ENCODE measurements at places on chromosomes 1 and 21.
A peak's percentile ranks its signal among the peaks of the same experiment; 100 is the strongest.

DNA sequence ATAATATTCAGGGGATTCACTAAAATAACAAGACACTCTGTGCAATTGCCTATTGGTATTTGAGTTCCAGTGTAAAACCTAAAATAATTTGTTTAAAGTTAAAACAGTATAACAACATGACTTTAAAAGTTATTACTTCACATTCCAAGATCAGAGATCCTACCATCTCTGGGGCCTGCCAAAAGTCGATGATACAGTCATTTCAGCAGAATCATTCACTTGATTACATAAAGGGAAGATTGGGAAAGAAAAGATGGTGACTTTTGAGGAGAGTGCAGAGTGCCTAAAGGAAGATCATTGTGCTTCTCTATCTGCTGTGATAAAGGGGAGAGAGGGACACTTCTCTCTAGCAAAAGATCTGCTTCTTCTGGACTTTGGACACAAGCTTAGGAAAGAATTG is 784.4 kb upstream of the ADGRL4 start:
- DNase-seq = no peak

- no peak for DNase-seq
These were observed 19.4 kb upstream of the TMEM125 start for GRCh38 chr1:43250351-43250761.

- DNase-seq = peak; percentile 85
These were observed 74.1 kb downstream of the CD46 start for GRCh38 chr1:207825719-207826556.

DNA sequence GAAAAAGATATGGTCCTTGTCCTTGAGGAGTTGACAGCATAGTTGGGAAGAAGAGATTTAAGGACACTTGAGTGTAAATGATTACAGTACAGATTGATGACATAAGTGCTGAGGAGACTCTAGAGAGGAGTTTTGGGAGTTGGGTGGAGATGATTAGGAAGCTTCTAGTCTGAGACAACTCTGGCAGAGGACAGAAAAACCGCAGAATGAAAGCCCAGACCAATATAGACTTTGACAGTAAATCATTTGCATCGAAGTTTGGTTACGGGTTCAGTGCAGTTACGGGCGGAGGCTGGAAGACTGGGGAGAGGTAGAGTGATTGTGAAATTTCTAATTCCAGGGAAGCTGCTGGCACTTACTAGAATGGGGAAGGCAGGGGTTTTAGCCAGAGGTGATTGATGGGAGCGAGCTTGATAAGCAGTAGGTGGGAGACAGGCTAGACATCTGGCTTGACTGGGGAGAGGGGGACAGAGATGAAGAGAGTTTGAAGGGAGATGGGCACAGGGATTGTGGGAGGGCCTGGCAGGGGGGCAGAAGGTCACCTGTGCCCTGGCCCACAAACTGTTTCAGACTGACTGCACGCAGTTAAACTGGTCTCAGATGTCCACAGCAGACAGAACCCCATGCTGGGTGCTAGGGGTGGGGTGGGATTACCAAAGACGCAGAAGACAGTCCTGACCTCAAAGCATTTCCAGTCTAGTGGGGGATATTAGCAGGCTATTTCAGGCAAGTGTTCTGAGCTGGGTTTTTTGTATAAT is 20.1 kb downstream of the SH2D2A start:
- no peak for DNase-seq

DNA sequence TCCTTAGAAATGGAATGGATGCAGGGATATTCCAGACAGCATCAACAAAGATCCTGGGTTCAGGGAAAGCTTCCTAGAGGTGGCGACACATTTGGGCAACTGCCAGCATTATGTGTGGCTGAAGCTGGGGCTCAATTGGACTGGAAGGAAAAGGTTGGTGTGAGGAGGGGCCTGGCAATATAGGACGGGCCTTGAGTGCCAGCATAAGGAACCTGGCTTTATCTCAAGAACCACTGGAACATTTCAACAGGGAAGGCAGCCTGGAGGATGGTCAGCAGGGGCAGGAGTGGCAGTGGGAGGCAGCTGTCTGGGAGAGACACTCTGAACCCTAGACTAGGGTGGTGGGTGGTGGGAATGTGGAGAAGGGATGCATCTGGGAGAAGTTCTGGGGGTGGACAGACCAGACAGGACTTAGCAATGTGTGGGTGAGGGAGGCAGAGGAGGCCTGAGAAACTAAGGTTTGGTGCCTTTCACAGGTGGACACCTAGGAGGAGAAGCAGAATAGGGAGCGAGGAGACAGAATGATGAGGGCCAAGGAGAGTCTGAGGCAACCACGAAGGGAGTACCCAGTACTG is 3.5 kb downstream of the SH3BGRL3 start:
- DNase-seq = no peak

- peak; percentile 45 for DNase-seq
These were observed 123.9 kb upstream of the VAMP3 start for GRCh38 chr1:7646981-7647901.

DNA sequence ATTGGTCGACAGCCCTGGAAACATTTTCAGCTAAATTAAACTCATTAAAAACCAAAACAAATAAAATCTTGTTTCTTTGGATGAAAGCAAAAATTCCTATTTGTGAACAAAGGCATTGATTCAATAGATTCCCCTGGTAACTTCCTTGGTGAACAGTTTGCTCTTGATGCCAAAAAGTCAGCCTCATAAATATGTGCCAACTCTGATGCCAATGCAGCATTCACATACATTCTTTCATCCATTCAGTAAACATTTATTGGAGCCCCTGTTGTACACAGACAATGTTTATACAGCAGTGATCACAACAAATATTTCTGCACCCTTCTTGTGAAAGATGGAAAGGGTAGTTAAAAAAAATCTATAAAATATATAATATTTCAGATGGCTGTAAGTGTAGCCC is 107.8 kb downstream of the PLD5 start:
- DNase-seq = no peak

- no peak for DNase-seq
These were observed 543.2 kb upstream of the CXADR start for GRCh38 chr21:16969636-16970035.

DNA sequence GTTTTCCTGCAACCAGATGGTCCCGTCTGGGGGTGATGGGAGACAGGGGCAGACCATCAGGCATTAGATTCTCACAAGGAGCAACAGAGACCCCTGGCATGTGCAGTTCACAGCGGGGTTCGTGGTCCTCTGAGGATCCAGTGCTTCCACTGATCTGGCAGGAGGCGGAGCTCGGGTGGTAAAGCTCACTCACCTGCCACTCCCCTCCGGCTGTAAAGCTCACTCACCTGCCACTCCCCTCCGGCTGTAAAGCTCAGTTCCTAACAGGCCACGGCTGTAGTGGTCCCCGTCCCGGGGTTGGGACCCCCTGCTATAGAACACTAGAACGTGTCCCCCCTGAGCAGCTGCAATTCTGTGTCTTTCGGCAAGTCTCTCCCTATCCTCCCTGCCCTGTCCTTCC is 4.6 kb downstream of the KRTAP10-12 start:
- no peak for DNase-seq

GRCh38 chr21:45568383-45568782 is 26.1 kb upstream of the SLC19A1 start:
- DNase-seq = no peak

- no peak for DNase-seq
These were observed 4.4 kb downstream of the JMJD4 start for GRCh38 chr1:227730630-227731151.

GRCh38 chr1:209733409-209734192 is 22.3 kb upstream of the TRAF3IP3 start:
- DNase-seq = no peak

GRCh38 chr1:221149555-221150075 is 270.4 kb downstream of the HLX start:
- DNase-seq = no peak

GRCh38 chr1:20143734-20144565 is 4.8 kb downstream of the PLA2G2F start:
- no peak for DNase-seq

DNA sequence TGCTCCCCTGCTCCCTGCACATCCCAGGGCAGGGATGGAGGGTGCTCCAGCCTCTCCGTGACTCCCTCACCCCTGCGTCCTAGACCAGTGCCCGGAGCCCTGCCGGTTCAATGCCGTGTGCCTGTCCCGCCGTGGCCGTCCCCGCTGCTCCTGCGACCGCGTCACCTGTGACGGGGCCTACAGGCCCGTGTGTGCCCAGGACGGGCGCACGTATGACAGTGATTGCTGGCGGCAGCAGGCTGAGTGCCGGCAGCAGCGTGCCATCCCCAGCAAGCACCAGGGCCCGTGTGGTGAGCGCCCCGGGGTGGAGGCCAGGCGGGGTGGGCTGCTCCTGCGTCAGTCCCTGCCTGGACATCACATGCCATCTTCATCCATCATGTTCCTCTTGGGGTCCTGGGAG is 22.0 kb downstream of the AGRN start:
- no peak for DNase-seq

GRCh38 chr1:119448127-119448511 is 33.2 kb downstream of the HSD3B2 start:
- no peak for DNase-seq

- no peak for DNase-seq
These were observed 39.9 kb upstream of the HMGN1 start for GRCh38 chr21:39388811-39389155.

GRCh38 chr1:200442537-200443156 is 32.8 kb upstream of the ZNF281 start:
- no peak for DNase-seq

DNA sequence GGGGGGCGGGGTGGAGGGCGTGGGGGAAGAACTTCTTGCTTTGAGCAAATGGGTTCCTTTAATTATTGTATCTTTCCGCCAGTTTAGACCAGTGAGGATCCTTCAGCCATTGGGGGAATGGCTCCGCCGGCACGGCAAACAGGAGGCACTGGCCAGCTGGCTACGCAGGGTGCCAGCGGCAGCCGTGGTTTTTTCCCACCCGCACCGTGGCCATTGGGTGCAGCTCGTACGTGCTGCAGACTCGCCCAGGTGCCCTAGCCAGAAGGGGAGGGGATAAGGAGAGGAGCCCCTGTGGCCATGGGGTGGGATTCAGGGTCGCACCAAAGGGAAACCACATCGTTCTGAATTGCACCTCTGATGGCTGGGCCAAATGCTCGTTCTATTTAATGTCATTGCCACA is 65.6 kb downstream of the RGSL1 start:
- DNase-seq = no peak

DNA sequence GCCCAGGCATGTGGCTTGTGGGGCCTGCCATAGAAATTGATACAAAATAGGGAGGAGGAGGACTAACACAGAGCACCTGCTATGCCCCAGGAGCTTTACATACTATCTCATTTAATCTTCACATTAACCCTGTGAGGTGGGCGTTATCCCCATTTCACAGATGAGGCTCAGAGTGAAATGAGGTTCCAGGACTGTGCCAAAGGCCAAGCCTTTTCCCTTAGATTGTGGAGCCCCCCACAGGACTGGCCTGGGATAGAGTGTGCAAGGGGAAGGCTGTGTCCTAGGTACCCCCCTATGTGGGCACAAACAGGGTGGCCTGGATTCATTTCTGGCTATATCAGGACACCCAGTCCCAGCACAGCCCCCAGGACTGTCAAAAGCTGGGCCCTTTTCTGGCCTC is 2.2 kb upstream of the DDOST start:
- no peak for DNase-seq

DNA sequence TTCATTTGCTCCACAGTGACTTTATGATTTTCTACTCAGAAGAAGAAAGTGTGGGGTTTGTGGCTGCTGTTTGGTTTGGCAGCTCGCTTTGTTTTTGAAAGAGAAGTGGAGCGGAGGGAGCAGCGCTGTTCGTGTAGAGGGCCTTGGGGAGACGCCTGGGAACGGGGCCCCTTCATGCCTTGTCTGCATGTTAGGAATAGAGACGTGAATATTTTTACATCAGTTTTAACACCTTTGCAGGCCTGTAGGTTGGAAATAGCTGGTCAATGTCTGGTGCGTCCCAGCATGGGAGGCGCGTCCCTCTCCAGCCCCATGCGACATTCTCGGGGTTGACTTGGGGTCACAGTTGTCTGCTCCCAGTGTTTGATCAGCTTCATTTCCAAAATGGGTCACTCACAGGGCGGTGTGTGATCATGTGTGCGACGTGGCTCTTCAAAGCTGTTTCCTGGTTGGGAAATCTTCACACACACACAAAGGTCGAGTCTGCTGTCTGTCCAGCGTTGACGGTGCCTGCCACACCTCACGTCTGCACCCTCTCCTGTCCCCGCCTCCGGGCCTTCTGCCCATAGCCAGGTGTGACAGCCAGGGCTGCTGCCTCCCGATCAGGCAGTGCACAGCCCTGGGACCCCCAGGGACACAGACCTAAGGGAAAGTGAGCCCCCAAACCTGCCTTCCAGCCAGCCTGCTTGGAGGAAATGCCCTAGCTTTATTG is 149.2 kb downstream of the PSMG1 start:
- no peak for DNase-seq

DNA sequence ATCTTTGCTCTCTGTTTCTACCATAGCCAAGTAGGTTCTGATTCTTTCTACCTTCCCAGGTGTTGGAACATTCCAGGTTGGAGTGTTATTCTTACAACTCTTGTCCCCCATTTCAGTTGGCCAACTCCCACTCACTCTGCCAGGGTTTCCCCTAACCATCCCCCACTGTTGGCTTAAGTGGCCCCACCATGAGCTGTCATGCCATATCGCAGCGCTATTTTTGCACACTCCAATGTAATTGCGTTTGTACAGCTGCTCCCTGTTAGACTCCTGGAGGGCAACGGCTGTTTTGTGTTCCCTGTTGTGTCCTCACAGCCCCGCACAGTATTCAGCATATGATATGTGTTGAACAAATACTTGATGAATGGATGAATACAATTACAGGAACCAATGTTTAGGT is 117.7 kb upstream of the ETS2 start:
- DNase-seq = no peak

DNA sequence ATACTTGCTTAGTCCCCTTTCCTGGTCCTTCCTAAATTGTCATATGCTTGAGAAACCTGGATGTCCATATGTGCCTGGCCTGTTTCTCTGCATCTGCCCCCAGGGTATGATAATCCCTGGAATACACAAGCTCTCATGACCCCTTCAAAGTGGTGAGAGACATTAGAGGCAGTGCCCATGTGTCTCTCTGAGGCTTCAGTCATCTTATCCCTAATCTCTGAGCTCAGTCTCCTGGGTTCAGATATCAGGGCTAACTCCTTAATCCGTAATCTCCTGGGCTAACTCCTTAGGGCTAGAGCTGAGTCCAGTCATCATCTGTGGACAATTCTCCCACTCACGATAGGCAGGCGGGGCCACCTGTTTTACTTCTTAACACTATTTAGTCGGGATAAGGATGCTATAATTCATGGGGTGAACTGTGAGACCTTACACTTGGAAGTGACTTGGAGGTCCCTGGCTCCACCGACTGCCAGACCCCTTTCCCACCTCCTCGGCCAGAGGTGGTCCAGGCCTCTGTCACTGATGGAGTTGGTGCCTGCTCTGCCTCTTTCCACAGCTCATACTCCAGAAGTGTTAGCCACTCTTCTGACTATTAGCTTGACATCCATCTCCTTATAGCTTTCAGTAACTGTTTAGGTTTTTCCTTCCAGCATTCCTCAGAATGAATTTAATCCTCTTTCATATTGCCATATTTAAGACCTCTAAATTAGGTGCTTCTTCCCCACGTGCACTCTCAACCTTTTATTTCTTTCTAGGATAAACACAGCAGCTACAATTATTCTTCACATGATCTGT is 22.7 kb downstream of the CCN1 start:
- no peak for DNase-seq

Measured in stimulated activated CD8-positive, alpha-beta memory T cell treated with anti-CD3 and anti-CD28 coated beads, Interleukin-15, amount 100 ng/mL, for 48 hours (primary cell).